ENCODE measurements at places on chromosomes 13 and 19.

DNA sequence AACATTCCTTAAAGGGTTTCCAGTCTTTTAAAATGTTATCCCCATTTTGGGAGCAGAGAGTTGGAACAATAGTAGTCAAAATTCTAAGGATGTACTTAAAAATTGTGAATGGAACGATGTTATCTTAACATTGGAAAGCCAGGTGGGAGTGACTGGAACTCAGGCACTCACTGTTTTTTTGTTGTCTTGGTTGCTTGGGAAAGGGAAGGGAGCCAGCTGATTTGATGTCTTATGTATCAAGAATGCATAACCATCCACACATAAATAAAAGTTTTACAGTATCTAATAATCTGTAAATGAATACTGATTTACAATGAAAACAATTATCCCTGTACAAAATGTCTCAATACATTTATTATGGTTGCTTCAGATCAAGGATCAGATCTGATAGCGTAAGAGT is 88.7 kb downstream of the SLC10A2 start:
- peak; percentile 48 for DNase-seq

DNA sequence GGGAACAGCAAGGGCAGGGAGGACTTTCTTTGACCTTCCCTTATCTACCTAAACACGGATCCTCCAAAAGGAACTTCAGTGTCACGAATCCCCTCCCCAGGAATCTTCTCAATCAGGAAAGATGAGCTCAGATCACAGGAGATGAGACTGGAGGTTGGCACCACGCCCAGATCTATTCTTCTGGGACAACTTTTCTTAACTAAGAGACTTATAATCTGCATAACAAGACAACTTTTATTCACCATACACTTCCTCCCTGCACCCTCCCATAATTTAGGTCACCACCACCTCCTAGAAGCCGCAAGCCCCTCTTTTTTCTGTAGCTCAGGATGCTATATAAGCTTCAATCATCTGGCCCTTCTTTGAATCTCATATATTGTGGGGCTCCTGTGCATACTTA is 19.2 kb upstream of the AKT2 start:
- no peak for DNase-seq

GRCh38 chr19:23439623-23440022 is 44.4 kb upstream of the ZNF91 start:
- DNase-seq, result no peak

DNA sequence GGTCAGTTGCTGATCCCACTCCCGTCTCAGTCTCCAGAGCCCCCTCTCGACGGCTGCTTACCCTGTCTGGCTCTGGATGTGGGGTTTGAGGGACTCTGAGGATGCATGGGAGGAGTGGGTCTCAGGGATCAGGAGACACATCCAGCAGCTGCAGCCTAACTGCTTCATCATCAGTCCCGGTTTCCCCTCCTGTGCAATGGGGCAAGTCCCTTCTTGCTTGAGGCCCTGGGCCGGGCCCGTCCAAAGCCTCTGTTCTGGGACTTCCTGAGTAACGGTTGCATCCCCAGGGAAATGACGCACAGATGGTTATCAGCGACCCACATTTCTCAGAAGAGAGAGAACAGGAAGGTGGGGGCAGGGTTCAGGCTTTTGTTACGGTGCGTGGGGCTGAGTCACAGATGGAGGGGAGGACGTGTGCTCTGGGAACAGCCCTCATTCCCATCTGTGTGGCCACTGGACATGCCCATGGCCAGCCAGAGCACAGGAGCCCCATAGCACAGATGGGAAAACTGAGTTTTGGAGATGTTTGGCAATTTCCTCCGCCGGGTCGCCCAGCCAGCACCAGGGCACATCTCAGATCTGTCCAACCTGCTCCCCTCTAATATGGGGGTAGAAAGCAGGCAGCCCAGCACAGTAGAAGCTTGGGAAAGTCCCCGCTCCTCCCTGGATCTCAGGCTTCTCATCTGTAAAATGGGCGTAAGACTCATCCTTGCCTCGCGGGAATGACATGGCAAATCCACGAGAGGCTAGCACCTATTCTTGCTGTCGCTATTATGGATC is 19.3 kb downstream of the GNA15 start:
- DNase-seq, result peak; percentile 95

- DNase-seq, result no peak
Measured at GRCh38 chr13:90238413-90238812, 1109.1 kb upstream of the MIR17HG start.

- DNase-seq, result no peak
Measured at GRCh38 chr19:49601482-49602038, 10.6 kb downstream of the PRR12 start.

DNA sequence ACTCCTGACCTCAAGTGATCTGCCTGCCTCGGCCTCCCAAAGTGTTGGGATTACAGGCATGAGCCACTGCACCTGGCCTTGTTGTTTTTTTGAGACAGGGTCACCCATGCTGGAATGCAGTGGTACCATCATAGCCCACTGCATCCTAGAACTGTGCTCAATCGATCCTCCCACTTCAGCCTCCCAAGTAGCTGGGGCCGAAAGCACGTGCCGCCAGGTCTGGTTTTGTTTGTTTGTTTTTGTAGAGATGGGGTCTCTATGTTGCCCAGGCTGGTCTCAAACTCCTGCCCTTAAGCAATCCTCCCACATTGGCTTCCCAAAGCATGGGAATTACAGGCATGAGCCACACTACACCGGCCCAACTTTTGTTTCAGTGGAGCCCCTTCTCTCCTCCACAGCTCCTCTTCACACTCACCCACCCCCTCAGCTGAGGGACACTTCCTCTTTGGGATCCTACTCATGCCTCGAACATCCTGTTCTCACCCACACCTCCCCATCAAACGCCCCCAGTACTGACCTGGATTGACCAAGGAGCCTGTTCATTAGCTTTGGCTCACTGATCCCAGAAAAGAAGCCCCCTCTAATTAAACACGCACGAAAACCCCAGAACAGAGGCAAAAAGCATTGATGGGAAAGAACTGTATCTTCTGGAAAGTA is 12.8 kb upstream of the CERS4 start:
- no peak for DNase-seq

DNA sequence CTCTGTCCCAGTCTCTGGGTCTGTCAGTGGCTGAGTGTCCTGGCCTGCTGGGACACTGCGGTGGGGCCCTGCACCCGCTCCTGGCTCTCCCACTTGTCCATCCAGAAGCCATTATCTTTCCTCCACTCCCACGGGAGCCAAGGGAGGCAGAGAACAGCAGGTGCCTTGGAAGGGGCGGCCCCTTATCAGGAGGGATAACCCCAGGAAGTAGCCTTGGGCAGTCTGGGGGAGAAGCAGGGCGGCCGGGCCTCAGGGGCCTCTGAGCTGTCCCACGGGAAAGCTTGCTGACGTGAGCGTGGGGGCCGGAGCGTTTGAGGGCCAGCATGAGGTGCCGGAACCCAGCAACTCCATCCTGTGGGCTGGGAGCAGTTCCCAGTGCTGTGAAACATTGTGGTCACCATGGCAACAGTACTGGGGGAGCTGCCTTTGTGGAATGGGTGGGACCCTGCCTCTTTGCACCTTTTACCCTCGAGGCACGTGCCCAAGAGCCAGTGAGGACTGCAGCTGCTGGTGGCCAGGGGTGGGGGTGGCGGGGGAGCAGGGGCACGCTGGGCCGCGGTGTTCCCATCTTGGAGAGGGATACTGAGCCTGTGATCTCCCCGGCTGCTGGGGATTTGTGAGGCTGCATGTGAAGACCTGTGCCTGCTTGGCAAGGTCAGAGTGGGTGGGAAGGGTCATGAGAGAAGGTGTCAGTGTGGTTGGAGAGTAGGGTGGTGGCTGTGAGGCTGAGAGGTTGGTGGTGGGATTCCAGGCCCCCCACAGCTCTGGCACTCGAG is 20.9 kb downstream of the KLHL26 start:
- peak; percentile 60 for DNase-seq

DNA sequence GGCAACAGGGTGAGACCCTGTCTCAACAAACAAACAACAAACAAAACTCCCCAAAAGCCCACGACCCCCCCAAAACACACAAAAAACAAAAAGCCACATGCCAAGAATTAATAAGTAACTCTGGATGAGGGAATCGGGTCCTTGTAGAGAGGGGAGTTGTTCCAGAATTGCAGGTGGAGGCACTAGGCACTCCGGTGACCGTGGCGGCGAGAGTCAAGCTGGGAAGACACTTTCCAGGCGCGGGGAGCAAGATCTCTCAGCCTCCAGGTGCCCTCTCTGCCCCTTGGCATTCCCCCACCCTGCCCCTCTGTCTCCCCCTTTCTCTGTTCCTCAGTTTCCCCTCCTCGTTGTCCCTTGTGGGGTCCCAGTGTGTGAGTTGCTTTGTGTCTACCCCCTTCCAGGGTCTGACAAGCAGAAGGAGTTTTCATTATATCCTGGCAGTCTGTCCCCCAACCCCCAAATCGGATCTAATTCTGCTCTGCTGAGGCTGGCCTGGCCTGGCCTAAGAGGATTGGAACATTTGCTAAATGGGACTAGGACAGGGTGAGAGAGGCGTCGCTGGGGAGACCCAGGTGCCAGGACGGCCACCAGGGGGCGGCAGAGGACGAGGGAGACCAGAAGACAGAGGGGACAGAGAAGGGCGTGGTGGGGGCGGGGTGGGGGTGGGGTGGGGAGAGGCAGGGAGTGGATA is 8.3 kb upstream of the CRX start:
- peak; percentile 22 for DNase-seq

DNA sequence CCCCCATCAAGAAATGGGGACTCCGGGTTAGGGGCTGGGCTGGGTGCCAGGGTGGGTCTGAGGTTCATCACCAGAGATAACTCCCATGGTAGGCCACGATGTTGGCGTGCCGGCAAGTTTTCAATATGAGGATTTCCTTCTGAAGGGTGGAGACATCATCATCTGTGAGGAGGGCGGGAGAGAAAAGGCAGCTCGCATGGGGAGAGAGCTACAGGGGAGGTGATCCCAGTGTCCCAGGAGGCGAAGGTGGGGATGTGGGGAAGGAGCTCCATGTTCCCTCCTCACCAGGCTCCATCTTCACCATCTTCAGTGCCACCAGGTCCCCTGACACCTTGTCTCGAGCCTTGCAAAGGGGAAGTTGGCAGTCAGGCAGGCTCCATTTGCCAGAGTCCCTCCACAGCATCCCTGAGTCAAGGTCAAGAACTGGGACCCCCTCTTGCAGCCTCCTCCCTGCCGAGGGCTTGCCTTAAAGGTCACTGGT is 430 bp downstream of the MAP4K1 start:
- DNase-seq, result no peak

GRCh38 chr13:48266701-48267639 is 34.0 kb downstream of the ITM2B start:
- no peak for DNase-seq

- DNase-seq, result no peak
Measured at GRCh38 chr13:34750078-34750931, 191.8 kb upstream of the NBEA start.

- no peak for DNase-seq
Measured at GRCh38 chr13:54845351-54845965, 1816.8 kb downstream of the OLFM4 start.

- DNase-seq, result no peak
Measured at GRCh38 chr13:89955773-89956172, 1391.7 kb upstream of the MIR17HG start.

- DNase-seq, result no peak
Measured at GRCh38 chr19:1567116-1567847, 843 bp downstream of the MEX3D start.

- no peak for DNase-seq
Measured at GRCh38 chr19:41366089-41366488, 2.1 kb upstream of the B9D2 start.

- no peak for DNase-seq
Measured at GRCh38 chr13:20461481-20461859, 64.2 kb downstream of the CRYL1 start.

DNA sequence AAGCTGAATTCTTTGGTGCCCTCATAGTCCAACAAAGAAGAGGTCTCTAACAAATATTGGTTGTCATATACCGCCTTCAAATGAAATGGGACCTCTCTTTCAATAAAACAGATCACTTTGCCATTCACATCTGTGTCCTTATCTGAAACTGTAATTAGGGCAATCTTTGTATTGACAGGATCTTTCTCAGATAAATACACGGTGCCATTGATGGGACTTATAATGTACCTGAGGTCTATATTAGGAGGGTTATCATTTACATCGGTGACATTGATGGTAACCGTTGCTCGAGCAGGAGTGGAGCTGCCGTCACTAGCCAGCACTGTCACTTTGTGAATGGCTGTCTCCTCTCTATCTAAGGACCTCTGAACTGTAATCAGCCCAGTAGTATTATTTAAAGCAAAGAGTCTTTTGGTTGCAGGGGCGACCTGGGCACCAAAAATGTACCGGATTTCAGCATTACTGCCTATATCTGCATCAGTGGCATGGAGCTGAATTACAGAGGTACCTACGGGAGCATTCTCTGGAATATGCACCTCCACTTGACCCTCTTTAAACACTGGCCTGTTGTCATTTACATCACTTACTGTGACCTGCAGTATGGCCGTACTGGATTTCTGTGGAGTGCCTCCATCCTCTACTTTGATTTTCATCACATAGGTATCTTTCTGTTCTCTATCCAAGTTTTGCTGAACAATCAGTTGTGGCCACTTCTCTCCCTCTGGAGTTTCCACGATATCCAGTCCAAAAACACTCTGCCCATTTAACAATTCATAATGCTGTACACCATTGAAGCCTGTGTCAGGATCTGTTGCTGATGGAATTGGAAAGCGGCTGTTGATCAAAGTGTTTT is 2.8 kb downstream of the PCDH9 start:
- DNase-seq, result no peak

- peak; percentile 98 for DNase-seq
Measured at GRCh38 chr13:31162151-31163008, 676 bp upstream of the HSPH1 start.

DNA sequence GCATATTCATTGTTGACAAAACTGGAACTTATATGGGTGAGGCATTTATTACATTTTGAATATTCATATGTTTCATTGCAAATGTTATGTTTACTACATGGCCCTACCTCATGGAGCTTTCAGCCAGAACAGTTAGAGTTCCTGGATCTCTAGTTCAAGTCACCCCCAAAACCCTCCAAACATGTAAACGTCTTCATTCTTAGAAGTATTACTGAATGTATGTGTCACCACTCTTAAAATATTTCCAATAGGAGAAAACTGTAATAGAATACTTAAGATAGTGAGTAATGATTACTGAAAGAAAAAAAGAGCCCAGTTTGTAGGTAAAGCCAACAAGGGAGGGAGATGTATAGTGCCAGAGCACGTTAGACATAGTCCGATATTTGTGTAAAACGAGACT is 23.5 kb downstream of the URI1 start:
- peak; percentile 16 for DNase-seq

DNA sequence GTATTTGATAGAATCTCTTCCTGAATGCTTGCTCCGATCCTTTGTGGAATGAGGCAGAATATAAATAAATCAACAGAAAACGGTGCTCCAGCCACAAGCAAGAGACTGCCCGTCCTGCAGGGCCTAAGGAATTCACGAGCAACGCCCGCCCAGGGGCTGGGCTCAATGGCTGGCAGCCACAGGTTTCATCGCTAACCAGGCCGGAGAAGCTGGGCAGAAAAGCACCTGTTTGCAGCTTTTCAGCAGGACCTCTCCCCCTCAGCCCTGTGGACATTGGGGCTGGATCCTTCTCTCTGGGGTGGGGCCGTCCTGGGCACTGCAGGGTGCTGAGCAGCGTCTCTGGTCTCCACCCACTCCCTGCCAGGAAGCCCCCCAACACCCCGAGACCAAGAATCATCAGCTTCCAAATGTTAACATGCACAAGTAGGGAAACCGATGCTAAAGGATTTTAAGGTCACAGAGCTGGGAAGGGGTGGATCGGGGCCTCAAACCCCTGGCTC is 102.5 kb downstream of the GADD45B start:
- peak; percentile 66 for DNase-seq

GRCh38 chr13:64347664-64348063 is 2882.5 kb downstream of the PCDH9 start:
- DNase-seq, result no peak

All from fibroblast of gingiva (primary cell).